ENCODE measurements at places on chromosomes 13 and 19.

GRCh38 chr13:111902726-111903125 lies 164.2 kb upstream of the SOX1 start:
- DNase-seq: no peak

- no peak for DNase-seq
These were observed 16.4 kb downstream of the PLEKHF1 start for GRCh38 chr19:29681422-29682235.

DNA sequence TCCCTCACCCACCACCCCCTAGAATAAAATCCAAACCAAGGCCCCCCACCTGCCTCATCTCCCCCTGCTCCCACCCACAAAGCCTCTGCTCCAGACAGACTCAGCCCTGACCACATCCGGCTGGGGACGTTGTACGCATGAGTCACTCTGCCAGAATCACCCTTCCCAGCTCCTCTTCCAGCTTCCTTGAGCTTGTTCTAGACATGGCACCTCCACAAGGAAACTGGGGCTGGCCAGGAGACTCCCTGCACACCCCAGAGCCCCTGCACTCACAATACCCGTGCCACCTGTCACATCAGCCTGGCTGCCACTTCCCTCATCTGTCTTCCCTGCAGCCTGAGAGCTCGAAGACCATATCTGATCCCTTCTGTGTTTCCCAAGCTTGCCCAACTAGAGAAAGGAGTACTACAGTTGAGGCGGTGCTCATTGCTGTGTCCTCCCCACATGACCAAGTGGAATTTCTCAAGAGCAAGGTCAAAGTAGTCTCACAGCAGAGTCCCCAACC lies 9.7 kb downstream of the DEDD2 start:
- DNase-seq: peak; percentile 85

DNA sequence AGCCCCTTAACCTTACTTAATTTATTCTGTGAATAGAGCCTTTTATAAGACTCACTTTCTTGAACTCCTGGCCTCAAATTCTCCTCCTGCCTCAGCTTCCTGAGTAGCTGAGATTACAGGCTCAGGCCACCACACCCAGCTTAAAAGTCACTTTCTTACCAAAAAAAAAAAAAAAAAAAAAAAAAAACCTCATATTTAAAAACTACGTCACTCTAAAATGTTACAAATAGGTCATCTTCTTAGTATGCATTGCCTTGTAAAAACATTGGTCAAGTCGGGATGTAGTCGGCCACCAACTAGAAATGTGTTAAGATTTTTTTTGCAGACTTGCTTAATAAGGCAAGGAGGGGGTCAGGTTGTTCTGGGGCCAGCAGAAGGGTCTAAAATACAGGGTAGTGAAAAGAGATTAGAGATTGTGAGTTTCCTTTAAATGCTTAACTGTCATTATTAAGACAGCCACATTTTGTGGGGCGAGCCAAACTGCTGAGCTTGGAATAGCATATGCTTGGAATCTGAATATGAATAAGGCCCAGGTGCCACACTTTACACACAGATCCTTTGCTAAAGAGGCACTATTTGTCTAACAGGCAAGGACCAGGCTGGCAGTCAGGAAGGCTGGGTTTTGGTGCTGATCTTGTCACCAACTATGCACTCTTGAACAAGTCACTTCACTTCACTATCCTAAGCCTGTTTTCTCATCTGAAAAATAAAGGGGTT lies 16.5 kb upstream of the IL17D start:
- no peak for DNase-seq

- no peak for DNase-seq
These were observed 7.6 kb downstream of the EPS8L1 start for GRCh38 chr19:55083004-55083850.

DNA sequence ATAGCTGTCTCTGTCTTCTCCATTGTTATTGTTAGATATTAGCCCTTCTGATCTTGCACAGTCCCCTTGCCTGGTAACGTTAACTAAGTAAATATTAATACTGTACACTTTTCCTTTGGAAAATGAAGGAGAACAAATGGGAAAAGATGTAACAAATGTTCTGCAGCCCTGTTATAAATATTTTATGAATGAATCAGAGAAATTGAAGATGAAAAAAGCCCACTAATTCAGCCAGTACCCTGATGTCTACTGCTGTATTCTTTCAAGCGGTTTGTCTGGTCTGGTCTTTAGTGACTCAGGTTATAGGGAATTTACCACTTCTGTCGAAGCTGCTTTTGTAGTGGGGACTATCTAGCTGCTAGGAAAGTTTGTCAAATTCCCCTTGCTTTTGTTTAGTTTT lies 121.0 kb downstream of the COG6 start:
- DNase-seq: peak; percentile 45

GRCh38 chr19:35784503-35785338 lies 9.4 kb downstream of the ARHGAP33 start:
- no peak for DNase-seq

DNA sequence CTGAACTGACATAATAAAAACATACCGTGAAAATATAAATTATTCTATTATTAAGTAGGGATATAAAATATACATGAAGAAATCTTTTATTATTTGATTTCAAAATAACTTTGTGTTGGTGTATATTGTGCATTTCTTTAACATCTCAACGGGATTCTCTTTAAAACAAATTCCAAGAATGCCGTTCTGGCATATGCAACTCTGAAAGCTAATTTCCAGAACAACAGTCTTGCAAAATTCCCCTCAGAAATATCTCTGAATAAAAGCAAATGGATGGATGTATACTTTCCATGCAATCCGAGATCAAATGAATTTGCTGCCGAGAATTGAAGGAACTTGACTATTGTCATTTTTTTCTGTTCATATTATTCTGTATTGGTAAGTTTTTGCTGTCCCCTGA lies 1579.8 kb downstream of the PCDH9 start:
- no peak for DNase-seq

DNA sequence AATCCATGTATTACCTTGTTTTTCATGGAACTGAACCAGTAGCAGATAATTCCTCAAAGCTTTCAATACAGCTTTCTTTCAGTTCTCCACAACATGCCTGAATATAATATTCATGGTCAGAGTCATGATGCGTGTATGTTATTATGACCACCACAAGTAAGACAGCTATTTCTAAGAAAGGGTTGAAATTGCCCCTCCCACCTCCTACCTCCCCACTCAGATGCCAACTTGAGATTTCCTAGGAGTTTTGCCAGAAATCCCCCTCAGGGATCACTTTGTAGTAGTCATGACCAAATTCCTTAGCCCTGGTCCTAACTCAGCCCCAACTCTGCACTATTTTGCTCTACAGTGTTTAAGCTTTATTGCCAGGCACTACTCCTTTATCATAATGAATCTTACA lies 69.9 kb upstream of the RAP2A start:
- no peak for DNase-seq

DNA sequence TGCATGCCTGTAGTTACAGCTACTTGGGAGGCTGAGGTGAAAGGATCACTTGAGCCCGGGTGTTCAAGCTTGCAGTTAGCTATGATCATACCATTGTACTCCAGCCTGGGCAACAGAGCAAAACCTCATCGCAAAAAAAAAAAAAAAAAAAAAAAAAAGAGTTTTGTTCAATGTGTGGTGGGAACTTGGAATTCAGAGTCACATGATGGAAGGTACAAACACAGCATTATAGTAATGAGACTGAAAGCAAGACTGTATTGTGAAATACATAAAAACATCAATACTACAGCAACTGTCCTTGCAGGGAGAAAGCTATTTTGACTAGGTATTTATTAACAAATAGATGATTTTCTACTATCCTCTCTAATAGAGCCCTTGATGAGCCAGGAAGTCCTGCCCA lies 393.2 kb downstream of the DLEU7 start:
- DNase-seq: peak; percentile 88

DNA sequence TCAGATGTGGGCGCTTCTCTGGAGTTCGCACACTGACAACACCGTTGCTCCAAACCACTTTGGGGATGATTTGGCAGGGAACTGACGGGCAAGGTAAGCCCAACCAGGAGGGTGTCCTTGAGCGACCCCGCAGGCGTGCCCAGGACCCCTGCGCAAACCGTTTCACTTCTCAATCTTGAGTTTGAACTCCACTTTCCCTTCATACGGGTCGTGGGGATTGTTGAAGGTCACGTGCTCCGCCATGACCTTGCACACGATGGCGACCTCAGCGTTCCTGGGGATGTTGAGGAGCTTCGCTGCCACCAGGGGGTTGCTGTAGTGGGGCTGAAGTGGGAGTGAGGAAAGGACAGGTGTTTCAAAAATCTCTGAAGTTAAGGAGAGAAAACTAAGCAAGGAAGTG lies 8.8 kb downstream of the ATP4B start:
- no peak for DNase-seq

DNA sequence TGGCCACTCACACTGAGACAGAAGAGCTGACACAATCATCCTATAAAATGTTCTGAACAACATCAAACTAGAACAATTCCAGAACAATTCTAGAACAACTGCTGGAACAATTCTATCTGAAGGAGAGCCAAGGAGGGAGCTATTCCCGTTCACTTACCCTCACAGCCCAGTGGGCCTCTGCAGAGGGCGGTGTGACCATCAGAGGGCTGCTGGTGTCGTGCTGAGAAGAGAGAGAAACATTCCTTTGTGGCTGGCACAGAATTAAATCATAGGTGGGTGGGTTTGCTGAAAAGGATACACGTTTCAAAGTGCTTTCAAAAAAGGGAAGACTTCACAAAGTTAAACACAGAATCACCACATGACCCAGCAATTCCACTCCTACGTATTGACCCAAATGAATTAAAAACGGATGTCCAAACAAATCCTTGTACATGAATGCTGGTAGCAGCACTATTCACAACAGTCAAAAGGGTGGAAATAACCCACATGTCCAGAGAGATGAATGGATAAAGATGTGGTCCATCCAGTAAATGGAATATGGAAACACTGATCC lies 34.9 kb downstream of the EPS15L1 start:
- no peak for DNase-seq

GRCh38 chr19:29757551-29757950 lies 42.5 kb upstream of the C19orf12 start:
- no peak for DNase-seq

DNA sequence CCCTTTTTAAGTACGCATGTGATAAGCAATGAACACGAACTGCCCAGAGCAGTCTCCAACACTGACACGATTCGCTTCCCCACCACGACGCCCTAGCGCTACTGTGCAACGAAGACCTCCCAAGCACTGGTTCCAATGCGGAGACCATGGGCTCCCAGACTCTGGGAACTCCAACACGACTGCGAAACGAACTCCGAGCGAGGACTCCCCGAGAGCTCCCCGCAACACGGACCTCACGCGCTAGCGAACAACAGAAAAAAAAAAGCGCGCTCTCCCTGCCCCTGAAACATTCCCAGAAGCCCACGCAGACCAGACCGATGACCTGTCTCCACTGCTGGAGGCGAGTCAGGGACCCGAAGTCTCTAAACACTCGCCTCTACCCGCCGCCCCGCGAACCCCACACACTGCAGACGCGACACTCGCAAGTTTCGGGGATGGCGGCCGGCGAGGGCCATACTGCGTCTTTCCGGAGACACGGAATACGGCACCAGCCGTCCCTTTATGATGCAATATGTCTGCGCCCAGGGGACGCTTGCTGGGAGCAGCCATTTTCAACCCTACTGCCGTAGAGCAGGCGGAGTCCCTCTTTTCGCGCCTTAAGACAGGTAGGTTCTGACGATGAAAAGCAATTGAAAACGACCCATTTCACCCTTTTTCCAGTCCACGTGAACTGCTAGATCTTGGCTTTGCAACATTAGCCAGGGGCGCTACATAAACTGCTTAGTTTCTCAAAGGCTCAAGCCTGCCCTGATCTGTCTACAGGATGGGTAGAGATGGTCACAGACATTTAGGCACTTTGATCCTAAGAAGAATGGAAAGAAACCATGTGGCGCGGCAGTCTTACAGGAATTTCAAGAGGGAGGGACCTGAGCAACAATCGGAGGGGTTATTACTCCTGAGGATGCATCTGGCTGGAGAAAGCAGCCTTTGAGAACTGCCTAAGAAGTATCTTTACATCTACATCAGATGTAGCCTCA lies at the start of gene ZNF577:
TSS of gene ZNF577 (minus strand) at position 430 of the 977 bp plus-strand sequence. CDS start 7,569 bp downstream, outside the sequence.
- DNase-seq: peak; percentile 89

DNA sequence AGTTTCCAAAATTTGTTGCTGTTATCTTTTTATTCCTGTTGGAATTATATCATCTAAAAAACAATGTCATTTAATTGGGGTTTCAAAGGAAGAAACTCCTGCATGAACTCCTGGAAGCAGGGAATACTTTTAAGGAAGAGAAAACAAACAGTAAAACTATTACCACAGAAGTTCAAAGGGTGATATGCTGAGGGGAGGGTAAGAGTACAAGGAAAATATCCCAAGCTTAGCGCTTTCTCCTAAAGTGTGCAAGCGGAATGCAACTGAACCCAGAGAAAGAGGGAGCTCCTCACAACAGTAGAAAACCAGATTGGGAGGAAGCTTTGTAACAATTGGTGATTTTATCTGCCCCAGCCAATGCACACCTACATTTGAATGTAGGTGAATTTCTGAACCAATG lies 175.1 kb downstream of the NUFIP1 start:
- DNase-seq: no peak

DNA sequence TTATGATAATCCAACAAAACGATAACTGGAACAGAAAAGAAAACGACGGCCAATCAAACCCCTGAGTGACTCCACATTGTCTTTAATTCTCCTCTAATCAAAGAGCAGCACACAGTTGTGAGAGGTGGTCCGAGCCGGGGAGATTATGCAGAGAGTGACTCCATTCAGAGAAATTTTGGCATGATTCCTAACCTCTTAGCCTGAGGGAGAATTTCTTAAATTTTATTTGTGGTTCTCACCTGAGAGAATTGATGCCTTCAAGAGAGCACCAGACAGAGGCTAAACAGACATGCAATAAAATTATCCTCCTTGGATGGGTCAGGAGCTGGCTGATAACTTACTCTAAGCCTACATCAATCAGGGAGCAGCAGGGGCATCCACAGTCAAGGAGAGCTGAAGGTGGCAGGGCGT lies 310.0 kb upstream of the KLF12 start:
- DNase-seq: peak; percentile 47

GRCh38 chr19:16210168-16210567 lies 12.5 kb downstream of the AP1M1 start:
- DNase-seq: no peak

DNA sequence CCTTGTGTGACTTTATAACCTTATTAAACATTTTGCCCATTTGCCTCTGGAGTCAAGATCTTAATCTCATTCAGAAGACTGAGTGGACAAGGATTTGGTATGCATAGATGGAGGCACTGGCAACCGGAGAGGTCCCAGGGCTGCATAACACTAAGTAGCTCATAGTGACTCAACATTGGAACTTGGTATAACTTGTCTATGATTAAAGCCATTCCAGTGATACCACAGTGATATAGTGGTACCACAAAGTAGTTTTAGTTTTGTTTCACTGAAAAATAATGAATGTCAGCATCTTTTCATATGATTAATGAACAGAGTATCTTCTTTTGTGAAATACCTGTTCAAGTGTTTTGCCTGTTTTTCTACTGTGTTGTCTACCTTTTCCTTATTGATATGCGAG lies 26.4 kb downstream of the CDK8 start:
- peak; percentile 67 for DNase-seq
